ENCODE measurements at places on chromosomes 3 and 15. TPM values are rescaled to one million over a fixed set of nuclear protein-coding genes. Genes with fewer than 3 reads are reported as not detected.

DNA sequence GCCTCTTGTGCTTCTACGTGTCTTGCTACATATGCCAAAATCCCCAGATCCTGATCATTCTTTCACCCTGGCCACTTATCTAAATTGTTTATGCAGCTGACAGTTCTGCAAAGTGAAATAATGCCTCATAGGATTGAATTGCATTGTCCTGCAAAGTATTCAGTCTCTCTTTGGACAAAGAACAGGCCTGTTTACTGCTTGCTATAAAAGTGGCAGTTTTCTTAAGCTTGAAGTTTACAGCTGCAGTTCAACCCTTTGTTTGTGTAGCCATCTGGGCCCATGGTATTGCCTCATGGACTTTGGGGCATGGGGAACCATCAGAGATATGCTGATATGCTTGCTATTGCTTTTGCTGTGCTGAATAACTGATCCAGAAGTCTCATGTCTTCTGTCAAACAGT, 523.2 kb downstream of the OTOL1 start:
- no peak for DNase-seq

- DNase-seq: no peak
Observed at GRCh38 chr3:178343433-178344038, 192.7 kb upstream of the KCNMB2 start.

SLC15A2 gene
- total RNA-seq: 2.4 TPM

CHRNA5 gene
- total RNA-seq: 6.8 TPM

DNA sequence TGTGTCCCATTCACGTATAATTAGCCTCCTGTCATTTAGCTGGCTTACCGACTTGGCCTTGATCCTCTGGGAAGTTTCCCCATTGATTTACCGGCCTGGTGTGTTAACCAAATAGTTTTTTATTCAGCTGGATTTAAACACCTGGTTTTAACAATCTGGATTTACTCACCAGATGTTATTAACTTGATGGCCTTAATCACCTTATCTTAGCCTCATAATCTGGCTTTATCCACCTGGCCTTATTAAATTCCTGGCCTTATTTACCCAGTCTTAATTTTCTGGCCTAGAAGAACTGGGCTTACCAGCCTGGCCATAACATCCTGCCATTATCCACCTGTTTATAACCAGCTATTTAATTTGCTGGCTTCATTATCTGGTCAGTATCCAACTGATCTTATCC, 89.9 kb downstream of the IL12A start:
- no peak for DNase-seq

GRCh38 chr3:186057594-186057993, 51.3 kb downstream of the ETV5 start:
- no peak for DNase-seq

GRCh38 chr15:77804210-77804609, 171.5 kb upstream of the LINGO1 start:
- DNase-seq: no peak

STXBP5L gene
- total RNA-seq: not detected

- no peak for DNase-seq
Observed at GRCh38 chr3:21573291-21573690, 177.7 kb downstream of the ZNF385D start.

- DNase-seq: peak; percentile 38
Observed at GRCh38 chr15:88663141-88663621, 24.4 kb downstream of the ISG20 start.

DNA sequence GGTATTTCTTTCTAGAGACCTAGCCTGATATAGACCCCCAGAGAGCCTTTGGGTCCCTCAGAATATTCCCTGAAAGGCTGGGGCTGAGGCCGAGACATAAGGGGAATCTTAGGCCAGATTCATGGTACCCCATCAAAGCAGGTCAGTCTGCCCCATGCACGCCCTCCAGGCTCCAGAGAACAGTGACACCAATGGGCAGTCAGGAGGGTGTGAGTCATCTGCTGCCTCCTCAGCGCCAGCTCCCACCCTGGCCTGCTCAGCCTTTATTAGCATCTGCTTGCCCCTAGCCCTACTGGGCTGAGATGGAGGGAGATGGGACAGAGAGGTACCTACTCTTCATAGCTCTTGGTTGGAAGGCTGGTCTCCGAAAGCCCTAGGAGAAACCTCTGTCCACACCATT, 14.3 kb upstream of the CAMKV start:
- no peak for DNase-seq

GRCh38 chr15:68463996-68464395, 32.0 kb upstream of the ITGA11 start:
- DNase-seq: no peak

- DNase-seq: peak; percentile 81
Observed at GRCh38 chr15:73704869-73705645, 20.9 kb downstream of the CD276 start.

GRCh38 chr3:16286161-16286560, 21.1 kb downstream of the OXNAD1 start:
- peak; percentile 87 for DNase-seq

DNA sequence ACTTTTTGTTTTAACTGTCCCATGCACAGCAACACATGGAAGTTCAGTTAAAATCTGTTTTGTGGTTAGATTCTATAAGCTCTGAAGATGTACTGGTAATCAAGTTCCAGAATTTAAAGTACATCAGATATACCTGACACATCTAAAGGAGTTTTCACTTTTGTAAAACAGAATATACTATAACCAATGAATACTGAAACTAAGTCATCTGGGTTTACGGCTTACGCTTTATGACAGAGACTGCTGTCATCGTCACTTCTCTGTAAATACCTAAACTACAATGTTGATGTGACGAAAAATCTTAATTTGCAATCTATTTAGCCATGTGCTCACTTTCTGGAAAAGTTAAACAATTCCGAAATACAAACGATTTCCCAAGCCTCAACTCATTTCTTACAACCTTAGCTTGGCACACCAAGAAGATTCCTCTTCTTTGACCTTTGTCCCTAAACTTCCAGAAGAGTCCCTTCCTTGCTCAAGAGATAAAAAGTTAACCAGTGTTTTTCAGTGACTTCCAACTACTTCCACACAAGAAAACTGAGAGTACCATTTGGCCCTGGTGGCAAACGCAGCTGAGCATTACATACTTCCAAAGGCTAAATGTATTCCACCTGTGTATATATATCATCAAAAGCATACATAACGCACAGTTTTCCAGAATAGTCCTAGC, 56.8 kb upstream of the NEK10 start:
- no peak for DNase-seq

ALG1L2 gene
- 0.66 TPM for total RNA-seq

SH3GL3 gene
- total RNA-seq: not detected

FLNB gene
- 13.2 TPM for total RNA-seq

C3orf49 gene
- total RNA-seq: not detected

MYEF2 gene
- total RNA-seq: 25.8 TPM

MOBP gene
- not detected for total RNA-seq

- DNase-seq: no peak
Observed at GRCh38 chr3:45890405-45890804, 4.1 kb downstream of the CCR9 start.

MRAS gene
- not detected for total RNA-seq

GRCh38 chr3:49867400-49867799, 2.3 kb downstream of the CAMKV start:
- no peak for DNase-seq

- no peak for DNase-seq
Observed at GRCh38 chr3:117567906-117568305, 858.3 kb downstream of the TUSC7 start.

- DNase-seq: peak; percentile 94
Observed at GRCh38 chr3:59049671-59050331, at the start of gene CFAP20DC. Gene CFAP20DC (minus strand): TSS chr3:59050025. CDS start chr3:59049631, 394 bp downstream.

XYLB gene
- 5.2 TPM for total RNA-seq

ISLR gene
- total RNA-seq: not detected

DNA sequence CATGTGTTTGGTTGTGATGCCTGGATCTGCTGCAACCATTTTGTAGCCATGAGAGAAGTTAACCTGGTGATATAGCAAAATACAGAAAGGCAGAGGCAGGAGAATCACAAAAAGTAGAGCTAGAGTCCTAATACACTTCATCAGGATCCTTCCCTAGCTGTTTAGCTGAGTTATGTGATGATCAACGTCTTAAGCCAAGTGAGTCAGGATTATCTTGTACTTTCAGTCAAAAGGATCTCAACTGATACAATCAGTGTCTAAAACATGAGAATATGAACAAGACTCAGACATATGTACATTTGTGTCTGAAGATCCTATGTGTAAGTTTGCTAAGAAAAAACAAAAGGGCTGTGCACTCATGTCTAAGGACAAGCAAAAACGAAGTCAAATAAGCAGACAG, 236.9 kb downstream of the NTRK3 start:
- DNase-seq: no peak

AQP9 gene
- not detected for total RNA-seq

DNA sequence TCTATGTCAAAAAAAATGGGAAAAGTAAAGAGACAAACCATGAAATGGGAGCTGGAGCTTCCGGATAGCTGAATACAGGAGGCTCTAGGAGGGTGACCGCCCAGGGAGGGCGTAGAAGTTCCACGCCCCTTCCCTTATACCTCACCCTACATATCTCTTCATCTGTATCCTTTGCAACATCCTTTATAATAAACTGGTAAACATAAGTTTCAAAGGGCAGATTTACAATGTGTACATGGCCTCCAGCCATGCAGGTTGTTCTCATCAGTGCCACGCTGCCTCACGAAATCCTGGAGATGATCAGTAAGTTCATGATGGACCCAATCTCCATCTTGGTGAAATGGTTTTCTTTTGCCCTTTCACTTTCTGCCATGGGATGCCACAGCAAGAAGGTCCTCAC, 121.8 kb downstream of the OSBPL10 start:
- no peak for DNase-seq

CLDN11 gene
- 0.16 TPM for total RNA-seq

DNA sequence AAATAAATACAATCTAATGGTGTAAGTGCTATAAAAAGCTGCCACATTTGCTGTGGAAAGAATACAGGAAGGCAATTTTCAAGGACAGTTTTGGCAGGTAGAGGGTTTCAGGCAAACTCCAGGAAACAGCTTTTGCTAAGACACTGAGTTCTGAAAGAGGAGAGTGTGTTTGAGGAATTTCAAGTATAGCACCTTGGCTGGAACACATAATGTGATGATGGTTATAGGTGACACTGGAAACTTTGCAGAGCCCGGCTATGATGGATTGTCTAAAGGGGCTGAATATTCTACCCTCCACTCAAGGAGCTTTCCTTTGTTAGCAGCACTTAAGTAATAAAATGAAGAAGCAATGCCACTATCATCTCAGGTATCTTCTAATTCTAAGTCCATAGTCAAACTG, 209.4 kb upstream of the TGFBR2 start:
- no peak for DNase-seq

TERC gene
- 17.4 TPM for total RNA-seq

GRCh38 chr3:120451806-120452205, 1.0 kb upstream of the FSTL1 start:
- DNase-seq: no peak

CAND2 gene
- total RNA-seq: 0.05 TPM

DNA sequence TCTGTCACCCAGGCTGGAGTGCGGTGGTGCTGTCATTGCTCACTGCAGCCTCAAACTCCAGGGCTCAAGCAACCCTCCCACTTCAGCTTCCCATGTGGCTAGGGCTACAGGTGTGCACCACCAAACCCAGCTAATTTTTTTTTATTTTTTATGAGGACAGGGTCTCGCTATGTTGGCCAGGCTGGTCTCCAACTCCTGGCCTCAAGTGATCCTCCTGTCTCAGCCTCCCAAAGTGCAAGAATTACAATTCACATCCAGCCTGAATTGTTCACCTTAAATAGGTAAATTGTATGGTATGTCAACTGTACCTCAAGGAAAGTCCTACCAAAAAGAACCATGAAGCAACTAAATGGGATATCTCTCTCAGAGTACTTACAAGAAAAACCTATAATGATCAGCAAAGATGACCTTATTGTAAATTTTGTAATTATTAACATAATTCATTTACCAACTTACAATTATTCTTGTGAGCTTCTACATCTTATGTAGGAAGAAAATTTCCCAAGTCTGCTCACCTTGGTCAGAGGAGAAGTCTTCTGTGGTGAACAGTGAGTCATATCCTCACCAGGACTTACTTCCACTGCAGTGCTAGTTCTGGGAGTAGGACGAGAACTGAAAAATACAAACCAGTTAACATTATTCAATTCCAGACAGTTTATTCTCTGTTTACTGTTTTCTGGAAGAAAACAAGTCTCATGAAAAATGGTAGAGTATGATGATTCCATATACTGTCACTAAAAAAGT, 54.4 kb downstream of the ULK4 start:
- DNase-seq: no peak

DNA sequence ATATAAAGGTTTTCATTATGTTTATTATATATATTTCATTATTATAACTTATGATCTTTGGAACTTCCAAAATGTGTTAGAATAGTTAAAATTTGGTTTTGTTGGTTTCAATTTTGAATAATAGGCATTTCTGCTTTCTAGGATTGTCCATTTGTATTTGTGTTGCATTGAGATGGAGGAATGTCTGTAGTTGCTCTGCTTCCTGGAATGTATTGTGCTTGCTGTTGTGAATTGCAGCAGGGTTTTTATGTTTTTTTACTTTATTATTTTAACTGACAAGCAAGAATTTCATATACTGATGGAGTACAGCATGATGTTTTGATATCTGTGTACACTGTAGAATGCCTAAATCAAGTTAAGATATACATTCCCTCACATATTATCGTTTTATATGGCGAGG, 247.4 kb downstream of the XXYLT1 start:
- DNase-seq: no peak

GRCh38 chr3:53337167-53337940, 10.0 kb downstream of the DCP1A start:
- DNase-seq: no peak

- no peak for DNase-seq
Observed at GRCh38 chr15:67359431-67360079, 105.0 kb downstream of the IQCH start.

ADPGK gene
- 67.8 TPM for total RNA-seq

WNT5A gene
- not detected for total RNA-seq

DNA sequence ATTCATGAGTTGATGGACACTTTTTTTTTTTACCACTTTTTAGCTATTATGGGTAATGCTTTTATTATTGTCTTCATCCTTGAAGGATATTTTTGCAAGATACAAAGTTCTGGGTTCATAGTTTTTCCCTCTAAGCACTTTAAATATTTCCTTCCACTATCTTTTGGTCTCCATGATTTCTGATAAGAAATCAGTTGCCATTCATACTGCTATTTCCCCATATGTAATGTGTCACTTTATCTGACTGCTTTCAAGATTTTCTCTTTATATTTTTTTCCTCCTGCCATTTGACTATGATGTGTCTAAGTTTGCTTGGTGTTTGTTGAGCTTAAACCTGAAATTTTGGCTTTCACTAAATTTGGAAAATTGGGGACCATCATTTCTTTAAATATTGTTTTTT, 19.3 kb downstream of the NRG4 start:
- DNase-seq: no peak

GRCh38 chr3:148230473-148230872, 467.2 kb upstream of the AGTR1 start:
- no peak for DNase-seq

DNA sequence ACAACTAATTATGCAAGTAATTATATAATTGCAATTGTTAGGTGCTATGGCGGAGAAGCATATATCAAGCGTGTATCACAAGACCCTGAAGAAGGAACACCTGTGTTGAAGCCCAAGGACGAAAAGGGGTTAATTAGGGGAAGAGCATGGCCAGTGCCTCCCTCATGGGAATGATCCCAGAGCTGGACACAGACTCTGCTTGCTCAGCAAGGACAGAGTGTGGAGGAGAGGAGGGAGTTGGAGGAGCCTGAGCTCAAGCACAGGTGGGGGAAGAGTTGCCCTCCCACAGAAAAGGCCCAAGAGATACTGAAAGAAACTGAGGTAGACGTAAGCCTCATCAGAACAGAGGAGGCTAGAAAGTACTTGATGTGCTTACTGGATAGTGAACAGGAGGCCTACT, 423.7 kb downstream of the EPHB1 start:
- DNase-seq: peak; percentile 22
